ENCODE measurements at places on chromosomes 1 and 21.

- no peak for DNase-seq
These were observed 61.2 kb downstream of the ST6GALNAC5 start for GRCh38 chr1:76928522-76928921.

- DNase-seq: no peak
These were observed 1300.0 kb downstream of the PLA2G4A start for GRCh38 chr1:188128761-188129160.

DNA sequence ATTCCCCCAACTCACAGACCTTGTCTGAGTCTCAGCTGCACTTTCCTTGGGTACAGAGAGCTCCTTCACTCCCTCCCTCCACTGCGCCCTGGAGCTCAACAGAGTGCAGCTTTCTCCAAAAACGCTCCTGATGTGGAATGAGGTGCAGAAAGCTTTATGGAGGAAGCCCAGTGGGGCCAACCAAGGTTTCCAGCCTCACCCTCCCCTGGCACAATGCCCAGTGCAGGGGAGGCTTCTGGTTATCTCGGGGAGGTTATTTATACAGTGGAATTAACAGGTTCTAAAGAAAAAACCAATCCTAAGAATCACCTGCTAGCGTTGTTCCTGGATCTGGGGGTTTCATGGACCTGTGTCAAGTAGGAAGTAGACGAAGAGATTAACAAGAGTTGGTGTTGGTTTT is at the start of gene ITLN1:
ITLN1 (minus strand) TSS at position 139 of the 400 bp plus-strand sequence. CDS start 303 bp downstream, outside the sequence.
- DNase-seq: no peak

DNA sequence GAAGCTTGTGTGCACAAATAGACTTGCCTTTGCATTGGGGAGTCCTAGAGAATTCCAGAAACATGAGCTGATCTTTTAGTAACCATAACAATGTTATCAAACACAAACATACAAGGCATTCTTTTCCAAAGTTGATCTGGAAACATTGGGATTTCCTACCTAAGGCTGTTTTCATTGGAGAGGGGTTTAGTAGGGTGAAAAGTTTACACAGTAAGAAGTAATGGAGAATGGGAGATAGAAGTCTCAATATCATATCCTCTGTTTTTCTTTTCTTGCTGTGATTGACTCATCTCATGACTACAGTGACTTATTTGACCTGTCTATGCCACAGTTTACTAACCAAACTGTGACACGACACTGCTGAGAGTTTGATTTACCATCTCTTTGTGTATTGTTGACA is 65.6 kb upstream of the PLA2G4A start:
- DNase-seq: peak; percentile 54

- no peak for DNase-seq
These were observed 2.2 kb downstream of the NUAK2 start for GRCh38 chr1:205319081-205320018.

DNA sequence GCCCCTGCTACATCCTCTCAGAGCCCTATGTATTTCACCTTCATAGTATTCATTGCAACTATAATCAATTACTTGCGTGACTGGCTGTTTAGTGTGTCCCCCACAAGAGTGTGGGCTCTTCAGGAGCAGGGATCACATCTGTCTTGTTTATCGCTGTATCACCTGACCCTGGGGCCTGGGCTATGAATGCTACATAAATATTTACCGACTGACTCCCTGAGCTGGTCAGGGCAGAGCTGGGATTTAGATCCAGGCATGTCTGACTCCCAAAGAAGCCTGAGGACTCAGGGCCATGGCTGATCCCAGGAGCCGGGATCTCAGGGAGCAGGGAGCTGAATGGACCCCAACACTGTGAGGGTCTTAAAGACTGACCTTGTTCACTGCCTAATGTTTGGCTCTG is 49.7 kb downstream of the AHDC1 start:
- no peak for DNase-seq

DNA sequence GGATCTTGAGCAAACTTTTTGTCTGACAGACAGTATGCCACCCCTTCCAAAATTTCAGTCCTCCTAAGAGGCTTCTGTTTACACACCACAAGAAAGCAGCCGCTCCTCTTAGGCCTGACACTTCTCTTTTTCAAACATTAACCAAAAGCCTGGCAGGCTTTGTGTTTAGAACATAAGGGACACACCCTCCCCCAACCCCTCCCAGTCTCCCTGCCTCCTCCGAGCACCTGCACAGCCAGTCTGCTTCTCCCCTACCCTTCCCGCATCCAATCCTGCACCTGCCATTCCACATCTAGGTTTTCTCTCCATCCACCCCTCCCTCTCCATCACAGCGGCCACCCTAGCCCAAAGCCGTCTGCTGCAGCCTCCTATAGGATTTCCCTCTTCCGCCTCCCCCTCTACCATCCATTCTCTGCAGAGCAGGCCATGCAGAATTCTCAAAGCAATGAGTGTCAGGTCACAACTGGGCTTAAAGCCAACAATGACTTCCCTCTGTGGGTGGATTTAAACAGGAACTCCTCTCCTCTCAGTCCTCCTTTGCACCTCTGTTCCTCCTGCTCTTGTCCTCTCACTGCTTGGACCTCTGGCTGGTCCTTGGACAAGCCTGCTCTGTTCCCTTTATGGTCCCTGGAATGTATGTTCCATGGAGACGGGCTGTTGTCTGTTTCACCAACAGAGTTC is 478.2 kb downstream of the NPHP4 start:
- no peak for DNase-seq

GRCh38 chr1:107840725-107841124 is 124.3 kb downstream of the VAV3 start:
- no peak for DNase-seq

DNA sequence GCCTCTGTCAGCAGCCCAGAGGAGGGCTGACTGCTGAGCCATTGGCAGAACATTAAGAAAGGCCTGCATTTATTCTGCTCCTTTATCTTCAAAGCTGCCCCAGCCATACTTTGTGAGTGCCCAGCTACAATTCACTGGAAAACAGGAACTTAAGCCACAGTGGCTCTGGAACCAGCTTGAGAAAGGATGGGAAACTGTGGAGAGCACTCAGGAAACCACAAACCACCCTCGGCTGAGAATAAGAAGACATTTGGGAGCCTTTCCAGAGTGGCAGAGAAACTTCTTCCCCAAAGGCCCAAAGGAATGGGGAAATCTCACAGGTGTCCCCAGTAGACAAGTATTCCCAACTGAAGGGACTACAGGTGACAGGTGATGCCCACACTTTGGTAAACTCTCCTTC is 1.8 kb downstream of the LAMB3 start:
- no peak for DNase-seq

DNA sequence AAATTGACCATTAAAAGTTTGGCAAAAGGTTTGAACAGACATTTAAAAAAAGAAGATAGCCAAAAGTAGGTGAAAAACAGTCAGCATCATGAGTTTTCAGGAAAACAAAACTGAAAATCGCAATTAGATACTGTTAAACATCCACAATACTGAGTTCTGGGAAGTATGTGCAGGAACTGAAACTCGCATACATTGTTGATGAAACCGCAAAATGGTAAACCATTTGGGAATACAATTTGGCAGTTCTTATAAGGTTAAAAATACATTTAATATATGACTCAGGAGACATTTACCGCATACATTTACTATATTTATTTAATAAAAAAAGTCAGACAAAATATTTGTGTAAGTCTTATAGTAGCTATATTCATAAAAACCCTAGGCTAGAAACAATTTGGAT is 393.2 kb downstream of the COL11A1 start:
- no peak for DNase-seq

DNA sequence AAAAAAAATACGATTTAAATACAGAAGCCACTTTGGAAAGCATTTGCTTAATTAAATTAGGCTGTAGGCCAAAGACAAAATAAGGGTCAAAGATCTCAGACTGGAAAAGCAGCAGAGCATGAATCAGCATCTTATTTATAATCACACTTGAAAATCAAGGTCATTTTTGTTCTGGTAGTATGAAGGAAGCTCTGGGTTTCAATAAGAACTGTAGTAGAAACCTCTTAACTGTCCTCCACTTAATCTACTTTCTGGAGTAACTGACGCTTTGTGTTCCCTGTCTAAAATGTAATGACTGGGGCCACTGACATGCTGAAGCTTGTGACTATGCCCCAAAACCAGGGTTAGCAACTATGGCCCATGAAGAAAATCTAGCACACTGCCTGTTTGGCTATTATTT is 450.7 kb upstream of the ZP4 start:
- DNase-seq: no peak

- DNase-seq: no peak
These were observed 65.0 kb upstream of the SSX2IP start for GRCh38 chr1:84755216-84755615.

GRCh38 chr1:53553734-53554509 is 94.7 kb downstream of the DMRTB1 start:
- DNase-seq: no peak

DNA sequence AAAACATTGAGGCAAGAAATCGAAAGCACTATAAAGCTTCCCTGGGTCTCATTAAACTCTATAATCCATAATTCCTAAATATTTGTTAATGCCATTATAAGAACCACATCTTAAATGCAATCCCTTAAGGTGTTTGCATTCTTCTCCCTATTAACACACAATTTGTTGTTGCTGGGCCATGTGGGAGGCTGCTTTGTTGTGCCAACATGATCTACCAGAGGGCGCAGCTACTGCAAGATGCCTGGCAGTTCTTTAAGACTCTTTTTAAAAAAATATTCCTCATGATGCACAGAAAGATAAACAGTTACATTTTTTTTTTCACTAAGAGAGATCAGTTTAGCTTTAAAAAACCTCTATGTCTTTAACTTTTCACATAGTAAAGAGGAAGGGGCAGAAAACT is 39.0 kb upstream of the BCAS2 start:
- no peak for DNase-seq

DNA sequence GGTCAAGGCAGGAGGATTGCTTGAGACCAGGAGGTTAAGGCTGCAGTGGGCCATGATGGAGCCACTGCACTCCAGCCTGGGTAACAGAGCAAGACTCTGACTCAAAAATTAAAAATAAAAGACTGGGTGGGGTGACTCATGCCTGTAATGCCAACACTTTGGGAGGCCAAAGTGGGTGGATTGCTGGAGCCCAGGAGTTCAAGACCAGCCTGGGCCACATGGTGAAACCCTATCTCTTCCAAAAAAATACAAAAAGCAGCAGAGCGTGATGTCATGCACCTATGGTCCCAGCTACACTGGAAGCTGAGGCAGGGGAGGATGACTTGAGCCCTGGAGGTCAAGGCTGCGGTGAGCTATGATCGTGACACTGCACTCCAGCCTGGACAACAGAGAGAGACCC is 44.4 kb upstream of the COX20 start:
- DNase-seq: no peak

DNA sequence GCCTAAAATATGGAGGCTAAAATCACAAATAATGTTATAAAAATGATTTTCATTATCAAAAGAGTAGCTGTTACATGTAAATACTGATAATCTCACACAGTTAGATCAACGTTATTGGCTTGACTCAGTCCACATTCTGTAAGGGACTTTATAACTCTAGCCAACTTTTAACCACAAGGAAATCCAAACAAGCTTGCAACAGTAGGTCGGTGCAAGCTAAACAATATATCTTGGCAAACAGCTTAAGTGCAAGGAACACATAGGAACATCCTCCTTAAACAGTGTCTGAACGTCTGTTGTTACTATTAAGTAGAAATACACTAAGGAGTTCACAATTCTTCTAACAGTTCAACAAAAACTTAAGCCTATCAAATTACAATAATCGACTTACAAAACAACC is 126.7 kb downstream of the EIF4G3 start:
- no peak for DNase-seq

- DNase-seq: no peak
These were observed 26.2 kb downstream of the SLC66A1 start for GRCh38 chr1:19338323-19338762.

- no peak for DNase-seq
These were observed 15.6 kb downstream of the TNNT2 start for GRCh38 chr1:201361652-201362504.

DNA sequence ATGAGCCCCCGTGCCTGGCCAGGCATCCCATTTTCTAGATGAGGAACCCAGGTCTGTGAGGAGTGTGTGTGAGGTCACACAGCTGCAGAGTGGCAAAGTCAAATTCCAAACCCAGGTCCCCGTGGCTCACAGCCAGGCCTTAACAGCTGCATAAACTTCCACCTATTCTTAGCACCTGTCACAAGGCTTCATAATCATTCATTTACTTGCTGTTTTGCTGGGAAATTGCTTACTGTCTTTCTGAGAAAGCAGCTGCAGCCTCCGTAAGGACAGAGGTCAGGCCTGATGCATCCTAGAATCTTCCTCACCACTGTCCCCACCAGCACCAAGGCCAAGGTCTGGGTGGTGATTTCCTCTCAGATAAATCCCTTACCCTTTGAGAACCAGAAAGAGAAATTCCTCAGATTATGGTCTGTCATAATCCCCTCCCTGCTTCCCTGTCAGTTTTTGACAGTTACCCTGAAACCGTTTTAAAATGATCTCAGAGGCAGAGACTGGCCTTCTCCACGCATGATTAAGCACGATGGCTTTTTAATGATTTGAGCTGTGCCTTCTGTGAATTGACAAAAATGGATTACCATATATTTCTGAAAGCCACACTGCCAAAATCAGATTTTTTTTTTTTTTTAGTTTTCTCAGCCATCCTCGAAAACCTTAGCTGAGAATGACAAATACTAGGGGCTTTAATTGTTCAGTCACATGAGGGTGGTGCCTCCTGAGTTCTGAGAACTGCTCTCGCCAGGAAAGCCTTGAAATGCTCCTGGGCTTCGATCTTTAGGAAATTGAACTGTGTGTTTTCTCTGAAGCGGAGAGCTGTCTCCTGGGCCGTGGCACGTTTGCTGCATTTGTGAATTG is 70.0 kb upstream of the SELENON start:
- no peak for DNase-seq

GRCh38 chr1:244314921-244315559 is 136.7 kb downstream of the ADSS2 start:
- DNase-seq: no peak

DNA sequence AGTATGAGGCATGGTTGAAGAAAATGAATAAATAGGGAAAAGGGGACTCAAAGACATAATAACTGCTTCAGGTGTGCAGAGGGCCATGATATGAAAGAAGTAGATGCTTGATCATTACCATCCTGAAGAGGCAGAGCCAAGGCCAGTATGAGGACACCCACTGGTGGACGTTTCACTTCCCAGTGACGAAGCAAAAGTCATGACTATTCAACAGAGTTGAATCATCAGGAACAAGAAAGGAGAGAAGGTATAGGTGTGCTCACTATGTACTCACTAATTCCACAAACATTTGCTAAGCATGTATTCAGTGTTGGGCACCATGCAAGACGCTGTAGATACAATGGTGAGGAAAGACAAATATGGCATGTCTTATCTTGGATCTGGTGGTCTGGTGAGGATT is 319.2 kb upstream of the RUNX1 start:
- no peak for DNase-seq

GRCh38 chr1:54975356-54976108 is 4.9 kb upstream of the TMEM61 start:
- DNase-seq: no peak

DNA sequence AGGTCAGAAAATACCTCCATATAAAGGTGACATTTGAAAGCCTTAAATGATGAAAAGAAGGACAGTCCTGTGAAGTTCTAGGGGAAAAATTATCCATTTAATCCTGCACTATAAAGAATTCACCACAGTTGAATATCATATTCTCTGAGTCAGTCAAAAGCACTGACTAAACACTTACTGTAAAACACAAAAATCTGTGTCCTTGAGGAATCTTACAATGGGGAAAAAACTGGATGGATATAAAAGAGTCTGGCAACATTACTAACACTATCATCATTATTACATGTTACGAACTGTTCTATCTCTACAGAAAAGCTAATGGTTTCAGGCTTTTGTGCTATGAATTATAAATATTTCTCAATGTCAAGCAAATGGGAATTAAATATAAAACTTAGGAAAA is 42.4 kb upstream of the HP1BP3 start:
- DNase-seq: peak; percentile 51

GRCh38 chr1:7406641-7407543 is 364.2 kb upstream of the VAMP3 start:
- DNase-seq: no peak

All from stromal cell of bone marrow (primary cell).